ENCODE measurements at places on chromosomes 3 and 15.

- no peak for DNase-seq
Measured at GRCh38 chr3:77052051-77052501, 12.2 kb downstream of the ROBO2 start.

GRCh38 chr15:57732526-57733331 is 26.2 kb downstream of the POLR2M start:
- peak; percentile 42 for DNase-seq

- DNase-seq = no peak
Measured at GRCh38 chr3:13537909-13538296, 11.0 kb upstream of the FBLN2 start.

- peak; percentile 72 for DNase-seq
Measured at GRCh38 chr3:169769287-169770181, at the start of gene ACTRT3. Gene ACTRT3 (minus strand): TSS chr3:169769561. CDS start chr3:169769520, 41 bp downstream.

GRCh38 chr3:125436921-125437320 is 61.8 kb upstream of the ZNF148 start:
- DNase-seq = no peak

DNA sequence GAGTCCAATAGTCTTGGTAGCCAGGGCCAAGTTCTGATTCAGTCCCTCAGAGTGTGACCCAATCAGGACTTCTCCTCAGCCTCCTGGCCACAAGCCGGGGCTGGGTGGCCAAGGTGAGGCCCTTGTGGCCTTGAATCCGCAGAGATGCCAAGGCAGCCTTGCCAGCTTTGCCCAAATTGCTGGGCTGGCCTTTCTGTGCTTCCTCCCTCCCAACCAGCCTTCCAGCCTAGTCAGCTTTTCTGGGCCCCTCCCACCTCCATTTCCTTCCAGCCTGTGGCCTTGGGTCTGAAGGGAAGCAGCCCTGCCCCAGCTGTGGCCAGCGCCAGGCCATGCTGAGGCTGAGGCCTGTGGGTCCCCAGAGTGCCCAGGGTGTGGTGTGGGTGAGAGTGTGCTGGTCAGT is 34.3 kb upstream of the ANKDD1A start:
- DNase-seq = no peak

DNA sequence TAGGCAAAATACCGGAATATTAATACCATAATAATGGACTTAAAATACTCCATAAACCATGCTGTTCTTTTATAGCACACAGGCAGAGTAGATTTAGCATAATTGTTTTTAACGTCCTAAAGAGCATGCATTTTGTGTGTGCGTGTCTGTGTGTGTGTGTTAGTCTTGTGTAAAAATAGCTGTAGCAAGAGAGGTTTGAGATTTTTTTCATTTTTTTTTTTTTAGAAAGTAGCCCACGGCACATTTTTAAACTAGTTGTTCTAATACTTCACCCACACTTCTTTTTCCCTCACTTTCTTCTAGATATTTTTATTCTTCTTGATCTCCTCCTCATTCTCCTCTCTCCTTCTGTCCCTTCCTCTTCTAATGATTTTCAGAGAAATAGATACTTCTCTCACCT is 7.5 kb upstream of the ST3GAL6 start:
- DNase-seq = no peak

- DNase-seq = peak; percentile 64
Measured at GRCh38 chr15:80780416-80781221, 1.4 kb downstream of the CEMIP start.

DNA sequence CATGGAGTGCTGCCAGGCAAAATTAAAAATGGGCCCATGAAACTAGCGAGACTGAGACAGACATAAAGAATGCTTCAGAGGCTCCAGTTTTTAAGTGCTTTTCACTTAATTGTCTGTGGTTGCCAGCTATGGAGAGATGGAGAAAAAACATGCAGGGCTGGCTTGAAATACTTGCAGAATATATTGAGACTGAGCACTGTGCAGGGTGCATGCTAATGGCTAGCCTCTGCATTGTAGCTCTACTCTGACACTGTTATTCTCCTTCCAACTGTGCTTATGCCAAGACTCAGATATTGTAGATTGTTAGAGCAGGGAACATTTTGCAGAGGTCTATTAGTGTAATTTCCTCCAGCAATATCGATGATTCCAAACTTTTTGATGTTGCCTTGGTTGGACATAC is 735.0 kb downstream of the PDCD6IP start:
- peak; percentile 23 for DNase-seq

- no peak for DNase-seq
Measured at GRCh38 chr15:79004336-79004735, 59.5 kb upstream of the CTSH start.

DNA sequence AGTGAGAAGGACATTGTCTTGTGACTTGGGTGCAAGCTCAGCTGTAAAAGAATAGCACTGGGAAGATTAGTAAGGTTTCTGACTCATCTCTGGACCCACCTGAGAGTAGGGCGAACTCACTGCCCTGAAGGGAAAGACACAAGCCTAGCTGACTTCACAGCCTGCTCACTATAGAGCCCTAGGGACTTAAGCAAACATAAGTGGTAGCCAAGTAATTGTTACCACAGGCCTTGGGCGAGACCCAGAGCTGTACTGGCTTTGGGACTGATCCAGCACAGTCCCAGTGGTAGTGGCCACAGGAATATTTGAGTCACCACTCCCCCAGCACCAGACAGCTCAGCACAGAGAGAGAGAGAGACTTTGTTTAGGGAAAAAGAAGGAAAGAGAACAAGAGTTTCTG is 429.9 kb downstream of the TBL1XR1 start:
- DNase-seq = no peak

DNA sequence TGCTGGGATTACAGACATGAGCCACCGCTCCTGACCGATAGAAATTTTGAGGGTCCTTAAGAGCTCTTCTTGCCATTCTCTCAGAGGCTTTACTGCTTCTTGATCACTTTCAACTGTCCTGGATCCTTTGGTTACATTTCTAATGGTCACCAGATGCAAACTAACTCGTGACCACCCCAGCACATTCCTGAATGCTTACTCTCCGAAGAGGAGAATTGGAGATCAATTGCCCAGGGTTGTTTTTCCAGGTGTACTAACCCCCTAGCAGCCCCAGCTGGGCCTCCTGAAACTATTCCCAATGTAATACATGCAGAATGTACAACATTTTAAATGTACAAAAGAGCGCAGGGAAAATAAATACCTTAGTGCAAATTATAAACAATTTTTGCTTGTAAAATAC is 65.1 kb upstream of the TBL1XR1 start:
- peak; percentile 26 for DNase-seq

DNA sequence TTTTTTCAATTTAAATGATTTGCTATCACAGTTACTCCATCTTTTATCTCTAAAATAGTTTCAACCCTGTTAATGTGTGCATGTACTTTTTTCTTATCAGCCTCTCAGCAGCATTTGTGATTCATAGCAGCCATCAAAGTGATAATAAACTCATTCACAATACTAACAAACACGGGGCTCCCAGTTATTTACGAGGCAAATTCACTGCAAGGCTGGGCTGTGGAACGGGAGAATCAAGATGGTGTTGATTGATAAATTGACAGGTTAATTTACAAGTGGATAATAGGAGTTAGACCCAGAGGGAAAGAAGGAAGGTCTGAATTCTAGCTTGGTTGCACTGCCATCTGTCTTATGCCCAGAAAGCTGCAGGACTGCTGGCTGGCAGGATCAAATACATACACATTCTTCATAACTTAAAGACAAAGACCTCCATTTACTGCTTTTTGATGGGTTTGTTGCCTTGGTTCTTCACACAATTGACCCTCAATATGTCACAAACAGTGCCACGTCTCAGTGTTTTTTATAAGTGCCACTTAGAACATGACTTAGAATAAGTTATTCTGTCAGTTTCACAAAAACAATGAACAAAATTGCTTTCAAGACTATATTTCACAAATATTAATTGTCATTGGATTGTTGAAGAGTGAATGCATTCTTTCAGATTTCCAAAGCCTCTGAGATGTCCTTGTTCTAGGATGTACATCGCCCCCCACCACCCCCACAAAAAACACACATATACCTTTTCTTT is 562.8 kb downstream of the NR2F2 start:
- no peak for DNase-seq

- DNase-seq = peak; percentile 74
Measured at GRCh38 chr3:150409512-150410310, 1.6 kb downstream of the TSC22D2 start.

- no peak for DNase-seq
Measured at GRCh38 chr15:75815811-75816719, 27.2 kb upstream of the UBE2Q2 start.

GRCh38 chr3:72912532-72912931 is 24.7 kb downstream of the GXYLT2 start:
- DNase-seq = no peak

GRCh38 chr15:70342141-70342540 is 244.4 kb upstream of the TLE3 start:
- no peak for DNase-seq

DNA sequence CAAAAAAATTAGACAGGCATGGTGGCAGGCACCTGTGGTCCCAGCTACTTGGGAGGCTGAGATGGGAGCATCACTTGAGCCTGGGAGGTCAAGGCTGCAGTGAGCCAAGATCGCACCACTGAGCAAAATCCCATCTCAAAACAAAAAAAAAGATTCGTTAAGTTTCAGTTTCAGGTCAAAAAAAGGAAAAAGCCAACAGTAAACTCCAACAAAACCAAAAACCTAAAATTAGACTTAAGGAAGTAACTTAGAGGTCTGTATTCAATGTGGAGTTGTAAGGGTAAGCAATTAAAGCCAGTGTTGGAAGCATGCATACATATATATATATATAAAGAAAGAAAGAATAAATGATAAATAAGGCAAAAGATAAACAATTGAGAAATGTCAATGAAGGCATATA is 11.8 kb downstream of the KPNA1 start:
- no peak for DNase-seq

DNA sequence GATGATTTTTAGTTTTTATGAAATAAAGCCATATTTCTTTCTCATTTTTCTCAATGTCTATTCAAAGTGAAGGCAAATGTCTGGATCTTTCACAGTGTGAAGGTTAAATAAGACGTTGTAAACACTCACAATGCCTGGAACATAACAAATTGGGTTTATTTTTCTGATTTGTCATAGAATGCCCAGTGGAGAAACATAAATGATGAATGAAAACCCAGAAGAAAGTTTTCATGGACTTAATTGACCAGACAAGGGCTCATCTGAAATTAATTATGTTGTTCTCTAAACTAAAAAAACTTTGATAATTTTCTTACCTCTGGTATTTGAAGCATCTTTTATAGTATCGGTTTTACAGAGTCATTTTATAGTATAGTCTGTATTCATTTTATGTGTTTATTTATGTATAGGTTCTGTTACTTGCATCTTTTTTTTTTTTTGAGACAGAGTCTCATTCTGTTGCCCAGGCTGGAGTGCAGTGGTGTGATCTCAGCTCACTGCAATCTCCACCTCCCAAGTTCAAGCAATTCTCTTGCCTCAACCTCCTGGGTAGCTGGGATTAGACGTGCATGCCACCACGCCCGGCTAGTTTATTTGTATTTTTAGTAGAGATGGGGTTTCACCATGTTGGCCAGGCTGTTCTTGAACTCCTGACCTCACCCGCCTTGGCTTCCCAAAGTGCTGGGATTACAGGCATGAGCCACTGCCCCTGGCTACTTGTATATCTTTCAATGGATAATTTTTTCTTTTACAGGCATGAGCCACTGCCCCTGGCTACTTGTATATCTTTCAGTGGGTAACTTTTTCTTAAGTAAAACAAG is 15.1 kb upstream of the BNIP2 start:
- no peak for DNase-seq

GRCh38 chr3:119665954-119666559 is 5.7 kb upstream of the POPDC2 start:
- DNase-seq = no peak

DNA sequence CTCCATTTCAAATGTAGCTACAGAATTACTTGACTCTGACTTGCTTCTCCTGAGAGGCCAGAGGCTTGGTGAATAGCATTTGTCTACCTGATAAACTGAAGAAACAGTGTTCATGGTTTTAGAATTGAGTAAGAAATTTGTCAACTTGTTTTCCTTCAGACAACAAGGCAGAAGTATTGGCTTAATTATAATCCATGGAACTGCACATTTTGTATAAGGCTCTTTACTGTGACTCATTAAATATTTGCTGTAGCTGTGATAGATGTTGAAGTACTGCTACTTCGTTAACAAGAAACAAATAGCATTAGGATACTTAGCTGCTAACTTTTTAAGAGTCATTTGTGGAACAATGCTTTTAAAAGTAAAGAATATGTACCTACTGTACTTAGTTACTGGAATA is 4.6 kb downstream of the UNC13C start:
- DNase-seq = no peak

DNA sequence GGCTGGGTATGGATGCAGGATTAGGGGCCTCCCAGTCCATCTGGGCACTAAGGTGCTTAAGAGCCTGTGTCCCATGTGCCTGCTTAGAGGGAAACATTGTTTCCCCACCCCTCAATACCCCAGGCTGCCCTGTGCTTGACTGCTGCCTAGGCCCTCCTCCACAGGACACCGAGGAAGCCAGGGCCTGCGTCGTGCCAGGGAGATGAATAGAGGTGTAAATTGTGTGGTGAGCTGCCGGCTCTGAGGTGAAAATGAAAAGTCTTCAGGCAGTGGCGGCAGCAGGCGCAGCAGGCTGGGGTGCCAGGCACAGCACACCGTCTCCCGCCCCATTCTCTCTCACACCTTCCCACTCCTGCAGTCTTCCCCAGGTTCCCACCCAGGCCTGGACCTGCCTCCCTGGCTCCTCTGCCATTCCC is 13.9 kb upstream of the GRM2 start:
- DNase-seq = no peak

- peak; percentile 47 for DNase-seq
Measured at GRCh38 chr15:40859206-40859851, 14.7 kb downstream of the RHOV start.

DNA sequence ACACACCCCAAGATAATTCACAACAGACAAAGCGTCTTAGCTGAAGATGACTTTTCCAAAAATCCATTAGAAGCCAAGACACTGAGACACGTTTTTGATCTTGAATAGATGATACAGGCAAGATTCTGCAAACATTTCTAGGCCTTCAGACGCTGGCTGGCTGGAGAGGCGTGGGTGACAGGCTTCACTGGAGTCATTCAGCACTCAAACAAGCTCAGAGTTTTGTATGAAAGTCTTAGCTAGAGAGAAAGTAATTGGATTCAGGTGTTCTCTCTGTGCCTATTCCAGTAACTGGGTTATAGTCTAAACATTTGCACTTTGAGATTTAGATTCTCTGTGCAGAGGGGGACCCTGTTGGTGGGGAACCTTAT is 147.7 kb upstream of the BHLHE40 start:
- no peak for DNase-seq

DNA sequence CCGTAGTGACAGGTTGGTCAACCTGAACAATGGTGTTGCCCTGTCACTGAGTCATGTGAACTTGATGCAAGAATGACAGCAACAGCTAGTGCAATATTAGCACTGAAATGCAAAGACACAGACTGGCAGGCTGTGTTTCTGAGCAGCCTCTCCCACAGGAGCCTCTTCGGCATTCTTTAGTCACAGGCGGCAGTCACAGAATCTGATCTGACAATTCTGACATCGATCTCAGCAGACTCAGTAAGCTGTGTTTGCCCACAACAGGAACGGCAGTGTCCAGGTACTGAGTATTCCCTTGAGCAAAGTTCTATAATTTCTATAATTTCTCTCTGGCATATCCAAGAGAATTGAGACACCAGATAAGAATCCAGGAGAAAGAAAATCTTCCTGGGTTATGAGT is 776.8 kb downstream of the GRM7 start:
- DNase-seq = no peak

Data from muscle of arm (tissue), 14 donors.